ENCODE measurements at places on chromosomes 13 and 19.
A peak's percentile ranks its signal among the peaks of the same experiment; 100 is the strongest.

- no peak for DNase-seq
These were observed 140.1 kb downstream of the ZDHHC20 start for GRCh38 chr13:21318891-21319532.

DNA sequence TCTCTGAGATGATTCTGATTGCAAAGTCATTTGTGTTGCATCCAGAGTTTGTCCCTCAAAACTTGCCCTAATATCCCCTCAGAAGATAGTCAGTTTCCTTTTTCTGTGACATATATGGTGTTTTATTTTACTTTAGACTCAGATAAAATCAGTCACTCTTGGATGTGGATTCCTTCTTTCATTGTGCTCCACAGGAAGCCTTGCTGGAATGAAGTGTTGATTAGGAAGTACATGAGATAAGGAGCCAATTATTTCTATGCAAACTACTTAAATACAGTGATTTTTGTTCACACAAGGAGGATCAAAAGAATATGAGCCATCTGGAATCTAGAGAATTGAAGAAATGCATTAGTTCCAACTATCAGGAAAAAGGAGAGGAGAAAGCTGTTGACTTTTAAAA lies 107.6 kb upstream of the RXFP2 start:
- no peak for DNase-seq

DNA sequence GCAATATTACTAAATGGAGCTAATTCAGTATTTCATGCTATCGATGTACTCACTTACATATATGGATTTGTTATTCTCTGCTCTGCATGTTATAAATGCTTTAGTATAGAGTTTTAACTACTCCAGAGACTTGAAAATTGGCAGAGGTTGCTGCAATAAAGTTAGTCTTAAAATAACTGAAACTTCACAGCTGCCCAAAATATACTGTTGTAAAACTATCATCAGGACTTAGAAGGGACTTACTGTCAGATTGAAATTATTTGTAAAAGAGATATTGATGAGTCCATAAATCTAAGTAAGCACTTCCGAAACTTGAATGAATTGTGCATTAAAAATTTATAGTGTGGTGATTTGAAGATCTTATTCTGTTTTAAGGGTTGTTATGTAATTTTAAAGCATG lies 1178.2 kb upstream of the PCDH20 start:
- no peak for DNase-seq

GRCh38 chr19:56111601-56112312 lies 9.3 kb downstream of the ZNF787 start:
- DNase-seq = no peak

DNA sequence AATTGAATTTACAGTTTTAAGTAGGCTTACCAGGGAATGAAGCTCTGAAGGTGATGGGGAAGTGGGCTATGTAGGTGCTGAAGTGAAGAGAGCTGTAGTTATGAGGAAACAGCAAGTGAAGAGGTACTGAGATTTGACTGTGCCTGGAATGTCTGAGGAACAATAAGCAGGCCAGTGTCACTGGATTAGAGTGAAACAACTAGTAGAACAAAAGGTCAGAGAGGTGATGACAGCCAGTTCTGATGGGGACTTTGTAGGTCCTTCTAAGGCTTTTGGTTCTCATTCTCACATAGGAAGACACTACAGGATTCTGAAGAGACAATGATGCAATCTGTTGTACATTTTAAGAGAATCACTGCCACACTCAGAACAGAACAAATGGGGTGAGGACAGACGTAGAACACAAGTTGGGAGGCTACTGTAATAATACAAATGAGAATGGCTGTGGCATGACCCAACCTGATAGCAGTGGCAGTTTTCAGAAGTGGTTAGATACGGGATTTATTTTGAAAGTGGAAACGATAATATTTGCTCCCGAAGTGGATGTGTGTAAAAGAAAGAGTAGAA lies 130.8 kb downstream of the MYCBP2 start:
- DNase-seq = no peak

DNA sequence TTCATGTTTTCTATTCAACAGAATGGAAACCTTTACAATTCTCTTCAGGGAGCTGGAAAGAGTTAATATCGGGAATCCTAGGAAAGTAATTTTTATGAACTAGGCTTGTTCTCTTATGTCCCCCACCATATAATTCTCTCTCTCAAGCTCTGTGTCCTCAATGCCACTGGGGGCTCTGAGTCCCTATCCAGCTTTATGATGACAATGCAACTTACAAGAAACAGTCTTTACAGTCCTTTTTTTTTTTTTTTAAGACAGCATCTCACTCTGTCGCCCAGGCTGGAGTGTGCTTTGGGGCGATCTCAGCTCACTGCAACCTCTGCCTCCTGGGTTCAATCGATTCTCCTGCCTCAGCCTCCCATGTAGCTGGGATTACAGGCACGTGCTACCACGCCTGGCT lies 31.2 kb upstream of the TM9SF2 start:
- no peak for DNase-seq

DNA sequence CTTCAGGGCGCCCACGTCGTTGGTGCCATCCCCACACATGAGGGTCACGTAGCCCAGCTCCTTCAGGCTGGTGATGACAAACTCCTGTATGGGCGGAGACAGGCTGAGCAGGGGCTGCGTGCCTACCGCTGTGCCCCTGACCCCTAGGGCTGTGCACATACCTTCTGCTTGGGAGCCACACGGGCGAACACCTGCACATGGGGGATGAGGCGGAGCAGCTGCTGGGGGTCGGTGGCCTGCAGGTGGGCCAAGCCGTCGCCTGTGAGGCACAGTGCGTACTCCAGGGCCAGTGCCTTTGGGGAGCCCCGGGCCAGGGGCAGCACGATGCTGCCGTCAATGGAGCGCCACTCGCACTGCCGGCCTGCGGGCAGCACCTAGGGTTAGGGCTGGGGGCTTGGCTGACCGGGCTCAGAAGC lies 6.1 kb upstream of the GMIP start:
- DNase-seq = no peak

- DNase-seq = no peak
These were observed 264.1 kb downstream of the NALCN start for GRCh38 chr13:101152184-101152583.

DNA sequence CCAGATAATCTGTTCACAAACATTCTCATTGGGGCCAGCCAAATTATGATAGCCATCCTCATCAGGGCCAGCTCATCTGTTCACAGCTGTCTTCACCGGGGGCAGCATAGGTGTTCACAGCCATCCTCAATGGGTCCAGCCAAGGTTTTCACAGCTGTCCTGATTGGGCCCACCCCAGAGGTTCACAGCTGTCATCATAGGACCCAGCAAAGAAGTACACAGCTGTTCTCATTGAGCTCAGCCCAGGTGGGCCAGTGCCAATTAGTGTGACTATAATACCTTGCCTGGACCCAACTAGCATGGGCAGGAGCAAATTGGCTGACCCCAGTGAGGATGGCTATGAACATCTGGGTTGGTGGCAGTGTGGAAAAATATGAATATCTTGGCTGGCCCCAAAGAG lies 1166.0 kb downstream of the UQCRFS1 start:
- DNase-seq = no peak

GRCh38 chr13:114167885-114168284 lies 11.2 kb upstream of the CFAP97D2 start:
- DNase-seq = no peak

DNA sequence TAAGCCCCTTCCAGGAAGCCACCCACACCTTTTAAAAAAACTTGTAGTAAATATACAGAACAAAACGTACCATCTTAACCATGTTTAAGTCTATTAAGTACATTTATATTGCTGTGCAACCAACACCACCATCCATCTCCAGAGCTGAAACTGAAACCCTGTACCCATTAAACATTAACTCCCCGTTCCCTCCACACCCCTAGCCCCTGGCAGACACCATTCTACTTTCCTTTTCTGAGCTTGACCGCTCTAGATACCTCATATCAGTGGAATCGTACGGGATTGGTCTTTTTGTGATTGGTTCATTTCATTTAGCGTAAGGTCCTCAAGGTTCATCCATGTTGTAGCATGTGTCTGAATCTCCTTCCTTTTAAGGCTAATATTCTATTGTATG lies 13.0 kb upstream of the SPATA13 start:
- DNase-seq = no peak

GRCh38 chr19:54209058-54209810 lies 8.6 kb downstream of the RPS9 start:
- no peak for DNase-seq

DNA sequence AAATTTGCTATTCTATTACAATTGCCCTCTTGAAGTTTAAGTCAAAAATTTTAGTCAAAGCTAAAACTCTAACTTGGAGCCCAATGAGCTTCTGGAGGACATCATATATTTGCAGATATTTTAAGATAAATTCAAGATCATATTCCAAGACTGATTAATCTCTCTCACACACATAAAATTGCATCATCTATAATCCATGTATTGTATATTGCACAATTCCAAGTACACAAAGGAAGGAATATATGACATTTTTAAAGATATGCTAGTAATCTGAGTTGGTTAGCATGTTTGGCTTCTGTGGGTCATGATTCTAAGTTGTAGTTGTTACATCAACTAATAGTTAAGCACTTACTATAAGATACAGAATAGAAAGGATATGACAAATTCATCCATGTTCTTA lies 53.3 kb downstream of the KCNRG start:
- DNase-seq = no peak

DNA sequence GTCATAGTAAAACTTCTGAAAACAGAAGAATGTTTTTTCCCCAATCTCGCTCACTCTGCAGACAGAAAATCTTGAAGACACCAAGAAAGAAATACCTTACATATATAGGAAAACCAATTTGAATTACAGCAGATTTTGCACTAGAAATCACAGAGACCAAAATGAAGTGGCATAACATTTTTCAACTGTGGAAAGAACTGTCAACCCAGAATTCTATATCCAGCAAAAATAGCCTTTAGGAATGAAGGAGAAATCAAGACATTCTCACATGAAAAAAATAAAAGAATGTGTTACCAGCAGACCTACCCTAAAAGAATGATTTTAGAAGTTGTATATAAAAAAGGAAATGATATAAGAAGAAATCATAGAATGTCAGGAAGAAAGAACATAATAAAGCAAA lies 28.7 kb downstream of the CCDC122 start:
- DNase-seq = no peak

- no peak for DNase-seq
These were observed 2.6 kb downstream of the IGFL2 start for GRCh38 chr19:46150606-46151005.

GRCh38 chr13:21619633-21620220 lies 15.8 kb upstream of the MICU2 start:
- no peak for DNase-seq

GRCh38 chr13:113862931-113863523 lies 849 bp downstream of the GAS6 start:
- no peak for DNase-seq

DNA sequence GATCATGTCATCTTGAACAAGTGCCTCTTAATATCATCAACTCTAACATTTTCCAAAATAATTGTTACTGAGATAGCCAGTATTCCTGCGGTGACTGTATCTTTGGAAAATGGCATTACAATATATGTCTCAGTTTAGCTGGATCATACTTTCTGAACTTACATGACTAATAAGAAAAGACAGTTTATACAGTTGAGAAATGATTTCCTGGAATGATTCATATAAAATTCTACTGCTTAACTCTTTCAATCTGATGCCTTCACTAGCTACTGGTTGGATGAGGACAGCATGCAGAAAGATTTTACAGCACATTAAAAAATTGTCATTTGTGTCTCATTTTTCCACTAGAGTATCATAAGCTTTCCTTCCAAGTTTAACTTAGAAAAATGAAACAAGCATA lies 302.1 kb downstream of the PCDH17 start:
- no peak for DNase-seq

DNA sequence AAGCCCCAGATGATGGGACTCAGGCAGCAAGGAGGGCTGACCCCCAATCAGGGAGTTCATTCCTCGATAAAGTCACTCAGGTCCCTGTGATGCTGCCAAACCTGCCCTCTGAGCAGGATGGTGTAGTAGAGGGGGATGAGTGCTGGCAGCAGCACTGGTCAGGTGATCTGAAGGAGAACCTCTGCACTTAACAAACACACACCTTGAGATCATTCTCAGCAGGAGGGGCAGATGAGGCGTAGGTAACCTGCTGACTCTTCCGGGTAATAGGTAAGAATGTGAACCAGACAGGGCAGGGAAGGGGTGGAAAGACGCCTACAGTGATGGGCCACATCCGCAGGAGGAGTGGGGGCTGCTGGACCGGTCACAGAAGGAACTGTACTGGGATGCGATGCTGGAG lies 3.2 kb downstream of the ZNF446 start:
- DNase-seq = no peak

- DNase-seq = no peak
These were observed 47.5 kb upstream of the MED4 start for GRCh38 chr13:48142436-48142835.

DNA sequence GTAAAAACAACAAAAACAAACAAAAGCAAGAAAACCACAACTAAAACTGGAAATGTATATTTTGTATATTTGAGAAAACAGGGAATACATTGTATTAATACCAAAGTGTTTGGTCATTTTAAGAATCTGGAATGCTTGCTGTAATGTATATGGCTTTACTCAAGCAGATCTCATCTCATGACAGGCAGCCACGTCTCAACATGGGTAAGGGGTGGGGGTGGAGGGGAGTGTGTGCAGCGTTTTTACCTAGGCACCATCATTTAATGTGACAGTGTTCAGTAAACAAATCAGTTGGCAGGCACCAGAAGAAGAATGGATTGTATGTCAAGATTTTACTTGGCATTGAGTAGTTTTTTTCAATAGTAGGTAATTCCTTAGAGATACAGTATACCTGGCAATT lies 17.1 kb downstream of the KLF5 start:
- no peak for DNase-seq

DNA sequence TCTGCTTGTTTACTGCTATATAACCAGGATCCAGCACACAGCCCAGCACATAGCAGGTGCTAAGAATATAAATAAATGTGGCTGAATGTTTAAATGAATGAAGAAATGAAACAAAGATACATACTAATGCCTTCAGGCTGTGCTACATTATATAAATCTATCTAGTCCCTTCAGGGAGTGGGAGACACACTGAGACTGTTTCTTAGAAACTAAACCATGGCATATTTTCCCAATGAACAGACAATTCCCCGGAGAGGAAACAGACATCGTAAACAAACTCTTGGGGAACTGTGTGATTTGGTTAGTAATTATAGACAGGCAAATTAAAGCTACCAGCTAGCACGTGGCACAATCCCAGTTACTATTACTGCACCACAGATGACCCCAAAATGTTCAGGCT lies 9.7 kb upstream of the FEM1A start:
- DNase-seq = no peak

- peak; percentile 20 for DNase-seq
These were observed 8.8 kb downstream of the RRAS start for GRCh38 chr19:49631014-49631588.

DNA sequence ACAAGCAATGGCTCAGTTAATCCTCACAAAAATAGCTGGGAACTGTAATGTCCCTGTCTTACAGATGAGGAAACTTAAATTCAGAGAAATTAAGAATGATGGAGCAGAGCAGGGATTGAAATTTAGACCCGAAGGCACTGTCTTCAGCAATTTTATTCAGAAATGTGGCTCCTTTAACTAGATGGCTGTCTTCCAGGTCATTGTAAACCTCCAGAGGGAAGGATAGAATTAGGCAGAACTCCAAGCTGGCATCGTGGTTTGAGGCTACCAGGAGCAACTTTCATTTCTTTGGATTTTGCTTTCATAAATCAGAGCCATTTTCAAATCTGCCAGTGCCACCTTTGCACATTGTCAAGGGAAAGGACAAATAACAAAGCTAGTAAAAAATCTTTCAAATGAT lies 339.0 kb downstream of the DCT start:
- DNase-seq = no peak

- no peak for DNase-seq
These were observed 100.3 kb upstream of the DOCK9 start for GRCh38 chr13:99078017-99078771.

Data from DMS 273 treated with DMSO at 0.1 percent for 48 hours (cell line).